ENCODE measurements at places on chromosomes 16 and 17. TPM values are rescaled to one million over a fixed set of nuclear protein-coding genes. Genes with fewer than 3 reads are reported as not detected.

DNA sequence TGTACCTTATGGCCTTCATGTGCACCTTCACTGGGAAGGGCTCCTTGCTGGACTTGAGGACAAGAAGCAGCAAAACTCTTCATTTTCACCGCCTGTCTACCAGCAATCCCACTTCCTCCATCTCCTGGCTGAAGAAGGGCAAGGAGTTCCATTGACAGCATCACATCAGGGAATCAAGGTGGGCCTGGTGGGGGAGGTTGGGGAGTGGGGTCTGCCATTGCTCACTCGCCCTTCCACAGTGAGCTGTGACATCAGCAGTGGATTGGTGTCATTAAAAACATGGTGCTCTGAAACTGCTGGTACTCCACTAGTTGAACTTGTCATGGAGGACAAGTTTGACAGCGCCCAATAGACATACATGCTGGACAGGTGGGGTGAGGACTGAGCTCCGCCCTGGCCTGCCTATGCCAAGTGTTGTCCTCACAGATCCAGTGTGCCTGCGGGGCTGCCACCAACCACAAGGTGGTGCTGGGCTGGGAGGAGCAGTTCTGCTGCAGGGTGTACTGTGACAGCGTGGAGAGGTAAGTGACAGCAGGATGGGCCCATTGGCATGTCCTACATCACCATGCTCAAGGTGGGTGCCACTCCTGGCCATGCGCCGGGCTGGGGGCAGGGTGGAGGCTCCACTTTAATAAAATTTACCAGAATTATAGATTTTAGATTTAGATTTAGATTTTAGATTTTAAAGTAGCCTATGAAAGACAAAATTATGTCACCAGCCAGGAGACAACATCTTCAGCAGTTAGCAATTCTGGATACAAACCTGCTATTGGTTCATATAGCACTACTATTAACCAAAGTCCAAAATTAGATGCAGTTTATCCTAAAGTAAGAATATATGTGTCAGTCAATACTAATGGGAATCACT lies 1729.1 kb downstream of the TP53TG3F start:
- DNase-seq = no peak

The CBFA2T3 gene
- total RNA-seq = not detected

- no peak for DNase-seq
Measured at GRCh38 chr17:74921769-74922168, 1.3 kb downstream of the USH1G start.

GRCh38 chr17:79916991-79917901 lies 78.0 kb upstream of the CBX4 start:
- DNase-seq = no peak

DNA sequence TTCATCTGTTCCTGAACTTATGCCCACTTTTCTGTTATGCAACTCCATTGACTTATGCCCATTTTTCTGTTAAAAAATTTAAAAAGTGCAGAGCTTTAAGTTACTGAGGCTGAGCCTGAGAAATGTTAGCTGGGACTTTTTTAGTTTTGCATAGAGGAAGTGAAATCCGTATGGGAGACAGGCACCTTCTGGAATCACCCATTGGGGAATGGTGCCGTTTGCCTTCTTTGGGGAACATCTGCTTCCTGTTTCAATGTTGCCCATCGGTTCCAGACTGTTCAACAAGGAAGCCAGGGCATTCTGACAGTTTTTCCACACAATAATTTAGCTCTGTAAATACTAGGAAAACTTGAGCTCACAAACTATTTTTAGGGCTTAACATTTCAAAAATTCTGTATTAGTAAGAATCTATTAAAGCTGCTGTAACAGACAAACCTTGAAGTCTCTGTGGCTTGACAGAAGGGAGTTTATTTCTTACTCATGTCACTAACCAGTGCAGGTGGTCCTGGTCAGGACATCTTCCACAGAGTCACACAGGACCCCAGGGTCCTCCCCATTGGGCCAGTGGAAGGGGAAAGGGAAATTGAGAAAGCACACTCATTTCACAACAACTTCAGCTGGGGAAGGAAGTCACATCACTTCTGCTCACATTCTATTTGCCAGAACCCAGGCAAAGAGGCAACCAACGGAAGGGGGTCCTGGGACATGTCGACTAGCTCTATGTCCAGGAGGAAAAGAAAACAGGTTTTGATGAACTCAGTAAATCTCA lies 17.2 kb downstream of the PRKCB start:
- DNase-seq = no peak

DNA sequence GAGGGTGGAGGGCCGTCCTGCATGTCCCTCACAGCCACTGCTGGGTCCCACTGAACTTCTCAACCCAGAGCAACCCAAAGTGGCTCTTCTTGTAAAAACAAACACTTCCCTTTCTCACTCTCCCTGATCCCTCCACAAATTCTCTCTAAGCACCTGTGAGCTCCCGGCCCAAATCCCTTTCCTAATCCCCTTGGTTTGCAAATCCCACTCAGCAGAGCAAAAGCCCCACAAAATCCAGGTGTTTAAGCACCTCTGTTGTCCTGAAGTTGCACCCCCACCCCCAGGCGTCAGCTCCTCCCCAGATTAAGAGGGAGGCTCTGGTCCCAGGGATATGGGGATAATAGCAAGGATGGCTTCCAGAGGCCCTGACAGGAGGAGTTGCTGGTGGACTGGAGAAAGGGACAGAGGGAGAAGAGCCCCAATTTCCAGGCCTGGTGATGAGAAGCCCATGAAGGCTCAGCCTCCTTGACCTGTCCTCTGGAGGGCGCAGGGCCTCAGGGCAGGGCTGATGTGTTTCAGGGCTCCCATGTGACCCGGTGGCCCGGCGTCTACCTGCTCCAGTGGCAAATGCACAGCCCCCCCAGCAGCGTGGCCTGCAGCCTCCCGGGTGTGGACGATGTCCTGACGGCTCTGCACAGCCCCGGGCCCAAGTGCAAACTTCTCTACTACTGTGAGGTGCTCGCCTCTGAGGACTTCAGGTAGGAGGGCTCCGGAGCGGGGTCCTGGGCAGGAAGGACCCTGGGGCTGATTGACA lies 23.0 kb downstream of the NAGPA start:
- no peak for DNase-seq

The XAF1 gene
- not detected for total RNA-seq

- DNase-seq = no peak
Measured at GRCh38 chr16:19366391-19366790, 51.3 kb upstream of the TMC5 start.

The KRT24 gene
- total RNA-seq = not detected

The NPIPA2 gene
- total RNA-seq = 1.4 TPM

The ZG16B gene
- 17.0 TPM for total RNA-seq

The C16orf96 gene
- not detected for total RNA-seq

GRCh38 chr16:24539850-24540601 lies 660 bp downstream of the RBBP6 start:
- no peak for DNase-seq

DNA sequence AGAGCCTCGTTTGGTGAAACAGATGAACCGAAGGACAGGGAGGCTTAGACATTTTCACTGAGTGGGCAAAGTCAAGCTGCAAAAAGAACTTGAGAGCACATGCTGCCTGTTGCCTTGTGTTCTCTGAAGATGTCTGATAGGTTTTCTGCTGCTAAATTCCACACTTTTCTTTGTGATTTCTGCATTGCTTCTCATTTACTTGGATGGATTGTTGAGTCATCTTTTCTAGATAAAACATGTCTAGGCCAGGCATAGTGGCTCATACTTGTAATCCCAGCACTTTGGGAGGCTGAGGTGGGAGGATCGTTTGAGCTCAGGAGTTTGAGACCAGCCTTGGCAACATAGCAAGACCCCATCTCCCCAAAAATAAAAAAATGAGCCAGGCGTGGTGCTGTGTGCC lies 80.4 kb upstream of the CLEC18A start:
- no peak for DNase-seq

- no peak for DNase-seq
Measured at GRCh38 chr17:38768417-38768816, 15.9 kb downstream of the PSMB3 start.

- DNase-seq = no peak
Measured at GRCh38 chr17:79997011-79997660, 38.5 kb downstream of the TBC1D16 start.

GRCh38 chr16:27437946-27438345 lies 36.0 kb downstream of the IL21R start:
- no peak for DNase-seq

- DNase-seq = no peak
Measured at GRCh38 chr16:78211020-78211599, 111.7 kb downstream of the WWOX start.

GRCh38 chr16:67447508-67448076 lies 16.7 kb downstream of the HSD11B2 start:
- DNase-seq = peak; percentile 46

- DNase-seq = no peak
Measured at GRCh38 chr17:80347948-80348351, 67.0 kb upstream of the ENDOV start.

DNA sequence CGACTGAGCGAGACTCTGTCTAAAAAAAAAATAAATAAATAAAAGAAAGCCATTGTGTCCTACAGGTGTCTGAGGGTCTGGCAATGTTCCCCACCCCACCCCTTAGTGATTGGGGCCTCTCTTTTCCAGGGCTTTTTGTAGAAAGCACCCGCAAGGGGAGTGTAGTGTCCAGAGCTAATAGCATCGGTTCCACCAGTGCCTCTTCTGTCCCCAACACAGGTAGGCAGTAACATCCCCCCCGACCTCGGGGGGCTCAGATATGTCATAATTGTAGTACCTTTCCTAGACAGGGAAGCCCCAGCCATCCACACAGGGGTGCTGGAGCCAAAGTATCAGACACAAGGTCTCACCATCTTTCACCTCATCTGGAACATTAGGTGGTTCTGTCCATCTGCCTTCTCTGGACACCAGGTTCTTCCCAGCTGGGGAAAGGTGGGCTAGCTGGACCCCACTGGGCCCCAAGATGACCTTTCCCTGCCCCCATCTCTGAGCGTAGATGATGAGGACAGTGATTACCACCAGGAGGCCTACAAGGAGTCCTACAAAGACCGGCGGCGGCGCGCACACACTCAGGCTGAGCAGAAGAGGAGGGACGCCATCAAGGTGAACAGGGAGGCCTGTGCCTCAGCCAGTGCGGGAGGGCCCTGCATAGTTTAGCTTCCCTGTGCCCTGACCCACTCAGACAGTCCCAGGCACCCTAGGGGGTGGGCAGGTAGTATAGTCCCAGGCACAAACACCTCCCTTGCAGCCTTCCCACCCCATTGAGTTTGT lies 1.6 kb downstream of the MLX start:
- no peak for DNase-seq

DNA sequence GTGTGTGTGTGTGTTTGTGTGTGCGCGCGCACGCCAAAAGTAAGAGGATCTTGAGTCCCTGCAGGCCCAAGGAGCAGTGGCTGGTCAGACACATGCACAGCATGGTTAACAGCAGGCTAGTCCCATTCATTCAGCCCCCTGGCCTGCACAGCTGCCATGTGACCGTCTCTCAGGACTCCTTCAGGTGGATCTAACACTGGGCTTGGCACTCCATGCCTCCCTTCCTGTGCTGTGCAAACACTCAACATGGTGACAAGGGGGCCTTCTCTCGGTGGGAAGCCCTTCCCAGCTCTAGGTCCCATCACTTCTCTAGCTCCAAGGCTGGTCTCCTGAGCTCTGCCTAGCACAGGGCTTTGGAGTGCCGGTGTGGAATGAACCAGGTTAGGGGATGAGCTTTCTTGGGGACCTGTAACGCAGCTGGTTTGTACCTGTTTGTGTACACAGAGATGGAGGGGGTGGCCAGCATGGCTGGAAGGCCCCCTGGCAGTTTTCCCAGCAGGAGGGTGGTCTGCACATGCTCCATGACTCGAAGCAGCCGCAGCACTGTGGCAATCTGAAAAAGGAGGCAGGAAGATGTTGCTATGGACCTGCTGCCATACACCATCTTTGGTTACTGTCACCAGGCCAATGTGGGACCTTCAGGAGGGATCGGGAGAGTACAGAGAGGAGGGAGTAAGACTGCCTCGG lies 69.4 kb upstream of the GCSH start:
- no peak for DNase-seq

- no peak for DNase-seq
Measured at GRCh38 chr16:29698484-29699323, 19.7 kb downstream of the QPRT start.

All from PC-3 (cell line).